ENCODE measurements at places on chromosomes 5 and 9.

DNA sequence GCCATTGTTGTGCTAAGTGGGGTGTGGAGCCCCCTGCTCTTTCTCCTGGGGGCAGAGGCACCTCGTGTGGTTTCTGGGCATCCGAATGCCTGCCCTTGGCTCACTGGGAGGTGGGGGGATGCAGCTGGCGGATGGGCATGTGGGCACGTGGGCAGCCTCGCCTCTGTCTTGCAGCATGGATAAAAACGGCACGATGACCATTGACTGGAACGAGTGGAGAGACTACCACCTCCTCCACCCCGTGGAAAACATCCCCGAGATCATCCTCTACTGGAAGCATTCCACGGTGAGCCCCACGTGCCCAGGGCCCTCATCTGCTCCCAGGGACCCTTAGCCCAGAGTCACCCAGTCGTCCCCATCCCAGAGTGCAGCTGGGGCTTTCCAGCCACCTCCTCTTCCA lies 25.3 kb downstream of the PTGES2 start:
- no peak for DNase-seq

DNA sequence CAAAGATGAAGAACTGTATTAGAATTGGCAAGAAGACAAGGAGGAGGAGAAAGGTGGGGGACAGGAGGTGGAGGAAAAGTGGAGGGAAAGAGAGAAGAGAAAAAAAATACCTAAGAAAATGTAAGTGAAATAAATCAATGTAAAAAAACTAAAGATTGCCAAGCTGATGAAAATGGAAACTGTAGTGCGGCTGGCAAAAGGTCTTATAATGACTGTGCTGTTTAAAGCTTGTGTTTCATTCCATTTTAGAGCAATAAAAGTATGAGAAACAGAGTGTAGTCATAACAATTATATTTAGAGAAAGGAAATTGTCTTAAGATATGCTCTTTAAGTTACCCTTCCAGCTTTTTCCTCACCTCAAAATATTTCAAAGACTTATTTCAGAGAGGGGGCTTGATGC lies 670.5 kb upstream of the SEMA6A start:
- DNase-seq: no peak

DNA sequence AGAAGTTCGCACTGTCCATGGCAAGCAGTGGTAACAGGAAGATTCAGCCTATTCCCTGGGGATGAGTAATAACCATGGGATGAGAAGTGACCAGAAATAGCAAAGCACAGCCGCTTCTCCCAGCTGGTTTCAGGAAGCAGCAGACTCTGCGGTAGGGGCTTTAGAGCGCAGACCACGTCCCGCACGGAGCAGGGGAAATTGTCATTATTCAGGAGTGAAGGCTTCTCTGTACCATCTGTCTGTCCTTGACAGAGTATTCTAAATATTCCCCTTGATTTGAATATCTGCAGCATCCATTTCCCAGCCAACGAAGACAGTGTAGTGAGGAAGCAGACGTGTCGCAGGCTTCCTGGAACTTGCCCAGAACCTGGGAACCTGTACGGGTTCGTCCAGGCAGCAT lies 159.6 kb downstream of the NXNL2 start:
- DNase-seq: no peak

DNA sequence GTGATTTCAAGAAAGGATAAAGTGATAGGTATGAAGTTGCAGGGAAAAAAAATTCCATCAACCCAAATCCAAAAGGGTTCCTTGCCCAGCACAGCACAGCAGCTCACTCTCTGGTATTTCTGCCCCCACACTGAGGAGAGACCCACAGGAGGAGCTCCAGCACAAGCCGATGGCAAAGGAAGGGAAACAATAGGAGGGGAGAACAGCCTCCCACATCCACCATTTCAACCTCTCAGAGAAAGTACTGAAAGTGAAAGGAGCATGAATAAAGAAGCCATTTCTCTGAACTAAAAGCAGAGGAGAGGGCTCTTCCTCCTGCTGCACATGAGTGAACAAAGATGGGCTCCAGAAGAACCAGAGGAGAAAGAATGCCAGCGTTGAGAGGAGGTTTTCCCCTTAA lies 54.9 kb upstream of the ZSWIM6 start:
- DNase-seq: peak; percentile 24

- no peak for DNase-seq
These were observed 52.1 kb upstream of the EXOC3 start for GRCh38 chr5:390623-391491.

GRCh38 chr5:159509002-159509660 lies 178.8 kb upstream of the IL12B start:
- no peak for DNase-seq

- DNase-seq: no peak
These were observed 9.8 kb downstream of the TGFBI start for GRCh38 chr5:136038635-136039034.

DNA sequence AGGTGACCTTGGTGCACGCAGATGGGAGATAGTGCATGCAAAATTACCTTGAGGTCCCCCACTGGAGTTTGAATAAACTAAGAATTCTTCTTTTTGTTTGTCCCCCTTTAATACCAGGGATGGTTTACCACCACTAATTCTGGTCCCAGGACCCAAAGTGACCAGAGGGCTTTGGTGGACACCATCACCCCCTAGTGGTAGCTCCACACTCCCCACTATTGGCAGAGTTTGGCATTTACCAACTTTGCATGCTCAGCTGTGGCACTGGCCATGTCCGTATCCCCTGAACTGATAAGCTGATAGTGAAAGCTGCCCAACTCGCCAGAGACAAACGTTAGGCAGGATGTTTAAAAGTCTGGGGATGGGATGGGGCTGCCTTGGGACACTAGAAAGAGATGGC lies 3.3 kb downstream of the ASTN2 start:
- peak; percentile 89 for DNase-seq

GRCh38 chr9:4550777-4551484 lies 60.7 kb downstream of the SLC1A1 start:
- no peak for DNase-seq

DNA sequence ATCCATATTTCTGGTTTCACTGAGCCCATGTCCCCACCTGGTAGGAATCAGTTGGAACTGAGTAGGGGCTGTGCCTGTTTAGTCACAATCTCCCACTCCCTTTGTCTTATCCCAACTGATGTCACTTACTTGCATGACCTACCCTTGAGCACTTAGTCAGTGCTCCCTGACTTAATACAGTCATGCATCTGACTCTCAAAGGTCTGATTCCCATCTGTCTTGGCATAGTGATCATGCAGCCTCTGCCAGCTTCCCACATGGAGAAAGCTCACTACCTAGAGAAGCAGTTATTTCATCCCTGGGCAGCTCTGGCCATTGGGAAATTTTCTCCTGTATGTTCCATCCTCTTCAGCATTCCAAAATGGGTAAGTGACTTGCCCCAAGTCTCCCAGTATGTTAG lies 24.8 kb downstream of the ABLIM3 start:
- DNase-seq: no peak

- no peak for DNase-seq
These were observed 69.9 kb upstream of the SLC1A1 start for GRCh38 chr9:4420351-4420750.

GRCh38 chr9:137485343-137486140 lies 26.4 kb upstream of the NSMF start:
- no peak for DNase-seq

GRCh38 chr5:131579917-131580671 lies 54.9 kb downstream of the RAPGEF6 start:
- no peak for DNase-seq

DNA sequence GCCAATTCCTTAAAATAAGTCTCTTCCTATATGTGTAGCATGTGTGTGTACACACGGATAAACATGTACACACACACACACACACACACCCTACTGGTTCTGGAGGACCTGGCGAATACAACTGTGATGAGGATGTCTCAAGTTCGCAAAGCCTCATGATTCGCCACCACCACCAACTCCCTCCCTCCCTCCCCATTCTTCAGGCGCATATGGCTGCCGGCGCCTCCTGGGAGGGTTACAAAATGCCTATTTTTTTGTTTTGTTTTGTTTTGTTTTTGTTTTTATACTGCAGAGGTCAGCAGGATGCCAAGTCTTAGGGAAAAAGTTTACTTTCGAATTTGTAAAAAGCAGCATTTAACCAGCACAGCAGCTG lies 88.0 kb downstream of the DAP start:
- DNase-seq: no peak

GRCh38 chr5:111772456-111773122 lies 15.6 kb upstream of the NREP start:
- DNase-seq: no peak

- no peak for DNase-seq
These were observed 213.4 kb upstream of the ELL2 start for GRCh38 chr5:96175090-96175489.

- no peak for DNase-seq
These were observed 6.1 kb upstream of the IER5L start for GRCh38 chr9:129184219-129184524.

- no peak for DNase-seq
These were observed 361.9 kb downstream of the MAT2B start for GRCh38 chr5:163867324-163867723.

DNA sequence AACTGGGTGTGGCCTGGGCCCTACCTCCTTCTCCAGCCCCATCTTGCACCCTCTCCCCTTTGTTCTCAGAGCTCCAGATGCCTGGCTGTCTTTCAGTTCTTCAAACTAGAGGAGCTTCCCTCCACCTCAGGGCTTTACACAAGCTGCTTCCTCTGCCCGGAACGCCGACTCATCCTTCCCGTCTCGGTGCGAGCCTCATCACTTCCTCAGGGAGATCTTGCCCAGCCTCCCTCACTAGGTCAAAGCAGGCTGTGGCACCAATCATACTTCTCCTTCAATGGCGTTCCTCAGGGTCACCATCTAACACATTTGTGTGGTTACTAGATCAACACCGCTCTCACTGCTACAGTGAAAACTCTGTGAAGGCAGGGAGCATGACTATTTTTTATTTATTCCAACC lies 56.2 kb upstream of the ZSWIM6 start:
- DNase-seq: peak; percentile 53

- DNase-seq: no peak
These were observed 227.0 kb downstream of the DRD1 start for GRCh38 chr5:175216991-175217390.

- DNase-seq: no peak
These were observed 64.9 kb upstream of the MVB12B start for GRCh38 chr9:126261584-126262356.

- peak; percentile 60 for DNase-seq
These were observed 10.5 kb upstream of the EPB41L4B start for GRCh38 chr9:109331353-109331752.
